ENCODE measurements at places on chromosomes 16 and 17.

GRCh38 chr16:84047206-84047605, 4.6 kb upstream of the SLC38A8 start:
- DNase-seq: no peak

GRCh38 chr17:73068322-73069153, 23.9 kb downstream of the SLC39A11 start:
- no peak for DNase-seq

DNA sequence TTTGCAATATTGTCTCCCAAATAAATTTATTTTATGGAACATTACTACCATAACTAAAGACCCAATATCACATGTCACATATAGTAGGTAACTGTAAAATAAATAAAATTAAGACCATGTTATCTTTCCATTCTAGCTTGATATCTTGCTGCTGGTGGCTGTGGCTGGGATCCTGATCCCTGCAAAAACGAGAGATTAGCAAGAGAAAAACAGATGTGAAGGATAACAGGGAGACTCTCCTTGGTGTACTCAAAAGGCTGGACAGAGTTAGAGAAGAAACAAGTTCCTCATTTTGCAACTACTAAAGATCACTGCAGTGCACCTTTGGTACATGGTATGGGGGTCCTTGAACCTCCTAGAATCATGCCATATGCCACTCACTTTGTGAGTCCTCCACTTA, 49.7 kb downstream of the ARHGAP27 start:
- no peak for DNase-seq

DNA sequence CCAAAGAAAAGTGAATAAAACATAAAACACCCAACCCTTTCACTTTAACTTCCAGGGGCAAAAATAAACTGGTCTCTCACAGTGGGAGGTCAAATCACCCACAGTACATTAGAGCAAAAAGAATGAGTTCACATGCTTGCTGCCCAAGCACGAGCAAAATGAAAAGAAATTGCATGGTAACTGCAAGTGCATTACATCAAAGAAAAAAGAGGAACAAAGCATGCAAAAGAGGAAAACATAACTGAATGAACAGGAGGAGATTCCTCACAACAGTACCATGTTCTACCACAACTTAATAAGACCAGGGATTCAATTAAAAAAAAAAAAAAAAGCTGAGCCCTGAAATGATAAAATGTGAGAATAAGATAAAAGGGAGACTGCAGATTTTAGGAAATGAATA, 12.3 kb downstream of the DNAH2 start:
- no peak for DNase-seq

GRCh38 chr17:74690409-74690825, 22.3 kb downstream of the CD300LF start:
- DNase-seq: no peak

- DNase-seq: no peak
These were observed 7.8 kb upstream of the MYH8 start for GRCh38 chr17:10429421-10430045.

DNA sequence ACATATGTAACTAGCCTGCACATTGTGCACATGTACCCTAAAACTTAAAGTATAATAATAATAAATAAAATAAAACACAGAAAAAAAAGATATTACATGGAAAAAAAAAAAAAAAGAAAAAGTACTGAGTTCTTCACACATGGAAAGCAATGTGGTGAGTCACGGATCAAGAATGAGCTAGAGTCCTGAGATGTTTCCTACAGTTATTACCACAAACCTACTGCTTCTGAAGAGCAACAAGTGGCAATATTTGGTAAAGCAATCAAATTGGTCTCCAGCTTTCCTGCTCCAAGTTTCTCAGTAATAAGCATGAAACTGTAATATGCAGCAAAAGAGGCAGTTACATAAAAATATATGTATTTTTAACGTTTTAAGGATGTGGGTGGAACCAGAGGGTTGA, 223.3 kb upstream of the SALL1 start:
- no peak for DNase-seq

- DNase-seq: no peak
These were observed 37.3 kb downstream of the GRB7 start for GRCh38 chr17:39775031-39775430.

DNA sequence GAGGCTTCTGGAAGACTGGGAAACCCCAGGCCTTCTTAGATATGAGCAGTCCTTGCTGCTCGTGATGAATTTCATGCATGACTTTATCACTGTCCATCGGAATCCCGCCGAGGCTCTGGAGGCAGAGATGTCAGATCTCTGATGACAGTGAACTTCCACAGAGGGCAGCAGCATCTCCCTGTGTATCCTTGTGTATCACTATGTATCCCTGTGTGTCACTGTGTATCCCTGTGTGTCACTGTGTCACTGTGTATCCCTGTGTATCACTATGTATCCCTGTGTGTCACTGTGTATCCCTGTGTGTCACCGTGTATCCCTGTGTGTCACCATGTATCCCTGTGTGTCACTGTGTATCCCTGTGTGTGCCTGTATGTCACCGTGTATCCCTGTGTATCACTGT, 160.2 kb upstream of the CHMP6 start:
- DNase-seq: no peak

DNA sequence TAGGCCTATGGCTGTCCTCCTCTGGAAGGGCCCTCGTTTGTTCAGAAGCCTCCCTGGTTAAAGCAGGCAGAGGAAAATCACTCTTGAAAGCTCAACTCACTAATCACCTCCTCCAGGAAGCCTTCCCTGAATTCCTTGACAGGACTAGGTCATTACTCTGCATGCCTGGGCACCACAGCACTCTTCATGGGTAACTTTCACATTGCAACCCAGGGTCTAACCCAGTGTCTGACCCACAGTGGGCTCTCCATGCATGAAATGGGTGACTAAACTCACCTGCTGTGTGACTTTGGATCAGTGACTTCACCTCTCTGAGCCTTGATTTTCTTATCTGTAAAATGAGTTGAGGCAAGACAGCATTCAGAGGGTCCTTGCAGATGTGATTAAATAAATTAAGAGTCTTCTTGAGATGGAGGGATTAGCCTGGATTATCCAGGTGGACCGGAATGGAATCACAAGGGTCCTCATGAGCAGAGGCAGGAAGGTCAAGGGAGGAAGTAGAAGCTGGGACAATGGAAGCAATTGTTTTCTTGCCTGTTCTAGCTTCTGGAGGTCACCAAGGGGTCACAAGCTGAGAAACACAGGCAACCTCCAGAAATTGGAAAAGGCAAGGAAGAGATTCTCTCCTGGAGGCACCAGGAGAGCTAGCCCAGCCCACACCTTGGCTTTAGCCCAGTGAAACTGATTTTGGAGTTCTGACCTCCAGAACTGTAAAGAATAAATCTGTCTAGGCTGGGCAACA, 3.8 kb upstream of the RAI1 start:
- no peak for DNase-seq

- DNase-seq: no peak
These were observed 7.0 kb upstream of the ZKSCAN2 start for GRCh38 chr16:25264597-25264996.

GRCh38 chr17:48910370-48910769, 2.2 kb downstream of the UBE2Z start:
- no peak for DNase-seq

- DNase-seq: no peak
These were observed 19.8 kb downstream of the JPH3 start for GRCh38 chr16:87621976-87622713.

- no peak for DNase-seq
These were observed 39.5 kb downstream of the VMP1 start for GRCh38 chr17:59746849-59747445.

DNA sequence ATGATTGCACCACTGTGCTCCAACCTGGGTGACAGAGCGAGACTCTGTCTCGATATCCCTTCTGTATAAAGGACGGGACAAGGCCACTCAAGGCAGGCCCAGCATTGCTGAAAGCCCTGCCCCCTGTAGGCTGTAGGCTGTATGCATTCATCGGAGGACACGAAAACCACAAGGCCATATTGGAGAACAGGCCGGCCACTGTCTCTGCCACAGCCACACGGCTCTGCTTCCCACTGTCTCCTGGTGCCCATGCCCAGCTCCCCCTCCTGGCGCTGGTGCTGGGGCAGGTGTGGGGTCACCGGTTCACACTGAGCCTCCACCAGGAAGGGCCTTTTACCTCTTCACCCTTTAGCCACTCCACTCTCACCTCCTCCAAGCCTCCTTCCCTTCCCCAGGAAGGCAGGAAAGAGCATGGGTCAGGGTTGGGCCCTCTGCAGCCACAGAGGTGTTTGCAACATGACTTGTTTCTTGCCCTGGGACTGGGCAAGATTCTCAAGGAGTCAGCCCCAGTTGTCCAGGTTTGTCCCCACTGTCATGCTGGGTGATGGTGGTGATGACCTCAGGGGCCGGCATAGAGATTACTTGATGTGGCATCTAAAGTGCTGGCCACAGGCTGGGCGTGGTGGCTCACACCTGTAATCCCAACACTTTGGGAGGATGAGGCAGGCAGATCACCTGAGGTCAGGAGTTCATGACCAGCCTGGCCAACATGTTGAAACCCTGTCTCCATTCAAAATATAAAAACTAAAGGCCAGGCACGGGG, 5.3 kb upstream of the NTN3 start:
- DNase-seq: no peak

- peak; percentile 73 for DNase-seq
These were observed 28.0 kb upstream of the MAF start for GRCh38 chr16:79628501-79628975.

GRCh38 chr17:4582691-4583090, 1.6 kb upstream of the SMTNL2 start:
- DNase-seq: no peak

- no peak for DNase-seq
These were observed 78.0 kb upstream of the ZNF750 start for GRCh38 chr17:82917699-82918345.

- DNase-seq: no peak
These were observed 273.5 kb upstream of the IRX5 start for GRCh38 chr16:54657058-54657708.

GRCh38 chr17:83053739-83054451, 25.5 kb upstream of the METRNL start:
- DNase-seq: no peak

DNA sequence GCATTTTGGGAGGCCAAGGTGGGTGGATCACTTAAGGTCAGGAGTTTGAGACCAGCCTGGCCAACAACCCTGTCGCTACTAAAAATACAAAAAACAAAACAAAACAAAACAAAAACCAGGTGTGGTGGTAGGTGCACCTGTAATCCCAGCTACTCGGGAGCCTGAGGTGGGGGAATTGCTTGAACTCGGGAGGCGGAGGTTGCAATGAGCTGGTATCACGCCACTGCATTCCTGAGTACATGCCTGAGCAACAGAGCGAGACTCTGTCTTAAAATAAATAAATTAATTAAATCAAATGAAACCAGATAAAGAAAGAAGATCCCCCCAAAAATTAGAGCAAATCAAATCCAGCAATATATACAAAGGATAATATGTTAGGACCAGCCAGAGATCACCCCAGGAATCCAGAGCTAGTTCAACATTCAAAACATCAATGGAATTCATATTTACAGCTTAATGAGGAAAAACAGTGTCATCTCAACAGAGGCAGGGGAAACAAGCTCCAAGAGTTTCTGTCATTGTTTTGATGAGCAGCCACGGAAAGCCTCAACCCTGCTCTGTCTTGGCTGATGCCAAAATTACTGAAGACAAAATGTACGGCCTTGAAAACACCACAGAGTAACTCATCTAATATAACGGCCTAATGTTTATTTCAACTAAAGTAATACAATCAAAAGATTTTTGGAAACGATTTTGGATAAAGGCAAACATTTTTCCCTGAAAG, 3.7 kb downstream of the PEMT start:
- no peak for DNase-seq

- no peak for DNase-seq
These were observed 344.9 kb downstream of the CPPED1 start for GRCh38 chr16:12458591-12459358.

DNA sequence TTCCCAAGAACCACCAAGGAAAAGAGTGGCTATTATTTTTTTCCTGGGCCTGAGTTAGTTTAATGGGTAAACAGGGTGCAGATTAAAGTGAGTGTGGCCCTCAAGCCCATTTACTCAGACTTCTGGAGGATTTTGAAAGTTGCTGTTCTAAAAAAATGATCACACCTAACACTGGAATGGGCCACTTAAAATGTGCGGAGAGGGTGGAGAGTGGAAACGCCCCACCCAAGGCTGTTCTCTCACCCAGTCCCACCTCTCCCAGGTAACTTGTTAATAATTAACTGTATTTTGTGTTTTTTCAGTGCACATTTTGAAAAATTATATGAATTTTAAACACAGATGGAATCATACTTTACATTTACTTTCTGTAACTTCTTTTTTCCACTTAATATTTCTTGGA, 5.4 kb downstream of the HIRIP3 start:
- DNase-seq: no peak

DNA sequence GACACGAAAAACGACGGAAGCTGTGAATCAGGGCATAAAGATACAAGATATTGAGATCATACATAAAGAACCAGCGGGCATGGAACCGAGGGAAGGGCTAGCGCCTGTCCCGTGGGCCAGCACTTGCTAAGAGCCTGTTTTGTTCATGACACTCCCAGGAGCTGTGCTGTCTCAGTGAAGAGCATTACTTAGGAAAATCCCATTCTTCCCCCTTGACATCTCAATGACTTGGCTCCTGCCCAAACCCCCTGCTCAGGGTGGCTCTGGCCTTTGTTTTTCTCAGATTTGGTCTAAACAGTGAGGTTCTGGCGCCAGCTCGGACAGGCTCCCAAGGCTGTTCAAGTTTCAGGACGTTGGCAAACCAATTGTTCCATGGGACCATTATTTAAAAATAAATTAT, 79.1 kb upstream of the SEC14L1 start:
- no peak for DNase-seq

DNA sequence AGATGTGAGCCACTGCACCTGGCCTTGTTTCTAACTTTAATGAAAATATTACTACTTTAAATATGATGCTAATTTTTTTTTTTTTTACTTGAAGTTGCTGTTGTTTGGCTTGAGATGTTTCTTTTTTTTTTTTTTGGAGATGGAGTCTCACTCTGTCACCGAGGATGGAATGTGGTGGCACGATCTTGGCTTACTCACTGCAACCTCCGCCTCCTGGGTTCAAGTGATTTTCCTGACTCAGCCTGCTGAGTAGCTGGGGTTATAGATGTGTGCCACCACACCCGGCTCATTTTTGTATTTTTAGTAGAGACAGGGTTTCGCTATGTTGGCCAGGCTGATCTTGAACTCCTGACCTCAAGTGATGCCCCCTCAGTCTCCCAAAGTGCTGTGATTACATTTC, 23.6 kb downstream of the IGSF6 start:
- DNase-seq: no peak

- no peak for DNase-seq
These were observed 255.9 kb upstream of the PMFBP1 start for GRCh38 chr16:72427783-72428331.

DNA sequence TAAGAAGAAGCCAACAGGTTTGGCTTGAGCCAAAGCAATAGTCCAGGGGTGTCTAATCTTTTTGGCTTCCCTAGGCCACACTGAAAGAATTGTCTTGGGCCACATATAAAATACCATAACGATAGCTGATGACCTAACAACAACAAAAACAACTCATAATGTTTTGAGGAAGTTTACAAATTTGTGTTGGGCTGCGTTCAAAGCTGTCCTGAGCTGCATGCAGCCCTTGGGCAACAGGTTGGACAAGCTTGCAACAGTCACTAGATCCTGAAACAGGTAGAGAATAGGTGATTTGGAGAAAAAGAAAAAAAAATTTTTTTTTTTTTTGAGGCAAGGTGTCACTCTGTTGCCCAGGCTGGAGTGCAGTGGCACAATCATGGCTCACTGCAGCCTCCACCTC, 4.5 kb downstream of the CRYBA1 start:
- no peak for DNase-seq
